CD4-positive, alpha-beta memory T cell (primary cell): ENCODE measurements at places on chromosomes 16 and 17. TPM values are rescaled to one million over a fixed set of nuclear protein-coding genes. Genes with fewer than 3 reads are reported as not detected.

RNF112 gene
- 1.6 TPM for total RNA-seq

- DNase-seq: no peak
Measured at GRCh38 chr17:36117505-36118382, 14.1 kb downstream of the CCL4 start.

DNA sequence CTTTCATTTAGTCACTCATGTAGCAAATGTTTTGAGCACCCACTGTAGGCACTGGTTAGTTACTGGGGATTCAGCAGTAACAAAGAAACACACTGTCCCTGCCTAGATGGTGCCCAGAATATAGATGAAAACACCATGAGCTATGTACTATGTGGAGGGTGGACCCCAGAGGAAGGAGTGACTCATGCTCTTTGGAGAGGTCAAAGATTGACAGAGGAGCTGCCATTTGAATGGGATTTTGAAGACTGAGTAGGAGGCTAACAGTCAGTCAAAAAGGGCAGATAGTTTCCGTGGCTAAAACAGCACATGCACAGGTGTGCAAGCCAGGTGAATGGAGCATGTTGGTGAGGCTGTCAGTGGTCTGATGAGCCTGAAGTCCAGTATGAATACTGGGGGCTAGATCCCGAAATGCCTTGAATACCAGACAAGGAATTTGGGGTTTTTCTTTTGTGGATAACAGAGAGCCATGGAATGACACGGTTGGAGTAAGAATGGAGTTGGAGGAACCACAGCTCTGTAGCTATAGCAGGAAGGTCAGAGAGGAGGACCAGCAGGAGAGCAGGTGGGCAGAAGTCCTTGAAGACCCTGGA lies 6.1 kb downstream of the IL21R start:
- peak; percentile 68 for DNase-seq

- DNase-seq: no peak
Measured at GRCh38 chr16:28495098-28495793, 803 bp downstream of the APOBR start.

- DNase-seq: no peak
Measured at GRCh38 chr17:45906927-45907622, 12.7 kb downstream of the MAPT start.

SMTNL2 gene
- not detected for total RNA-seq

DNA sequence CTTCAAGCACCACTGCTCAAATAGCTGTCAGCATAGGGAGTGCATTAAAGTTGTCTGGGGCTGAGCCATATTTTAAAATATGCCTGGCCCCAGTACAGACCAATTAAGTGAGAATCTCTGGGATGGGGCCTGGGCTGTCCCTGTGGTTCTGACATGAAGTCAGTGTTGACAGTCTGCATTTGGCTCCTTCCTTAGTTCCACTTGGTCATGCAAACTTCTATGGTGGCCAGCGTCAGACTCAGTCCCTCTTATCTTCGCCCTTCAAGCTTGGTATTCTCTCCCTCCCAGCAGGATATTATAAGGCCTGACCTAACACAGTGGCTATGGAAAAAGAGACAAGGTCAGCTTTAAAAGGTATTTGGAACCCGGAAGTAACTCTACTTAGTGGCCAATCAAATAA lies 177.2 kb downstream of the PMP22 start:
- no peak for DNase-seq

COL1A1 gene
- 1.6 TPM for total RNA-seq

DNA sequence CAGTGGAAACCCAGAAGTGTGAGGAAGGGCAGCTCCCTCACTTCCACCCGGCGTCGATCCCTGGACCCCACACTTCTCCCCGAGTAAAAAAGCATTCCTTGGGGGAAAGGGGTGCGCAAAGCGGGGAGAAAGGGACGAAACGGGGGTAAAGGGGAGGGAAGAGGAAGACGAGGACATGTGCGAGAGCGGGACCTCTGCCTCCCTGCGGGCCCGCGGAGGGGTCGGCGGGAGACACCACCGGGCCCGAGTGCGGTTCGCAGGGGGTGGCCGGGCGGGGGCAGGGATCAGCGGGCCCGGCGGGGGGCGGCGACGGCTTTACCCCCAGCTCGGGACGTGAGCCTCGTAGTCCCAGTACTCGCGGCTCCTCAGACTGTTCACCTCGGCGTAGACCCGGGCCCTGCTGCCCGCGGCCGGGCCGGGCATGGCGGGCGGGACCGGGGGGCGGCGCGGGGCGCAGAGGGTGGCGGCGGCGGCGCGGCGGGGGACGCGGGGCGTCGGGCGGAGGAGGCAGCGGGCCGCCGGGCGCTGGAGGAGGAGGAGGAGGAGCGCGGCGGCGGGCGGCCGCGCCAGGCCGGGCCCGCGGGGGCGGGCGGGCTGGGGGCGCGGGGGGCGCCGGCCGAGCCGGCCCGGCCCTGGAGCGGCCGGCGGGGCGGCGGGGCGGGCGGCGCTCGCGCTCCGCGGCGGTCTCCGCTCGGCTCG lies 443 bp downstream of the CSNK2A2 start:
- peak; percentile 15 for DNase-seq

TTYH2 gene
- total RNA-seq: 40.5 TPM

- DNase-seq: no peak
Measured at GRCh38 chr17:51585514-51586104, 325.3 kb downstream of the UTP18 start.

DNA sequence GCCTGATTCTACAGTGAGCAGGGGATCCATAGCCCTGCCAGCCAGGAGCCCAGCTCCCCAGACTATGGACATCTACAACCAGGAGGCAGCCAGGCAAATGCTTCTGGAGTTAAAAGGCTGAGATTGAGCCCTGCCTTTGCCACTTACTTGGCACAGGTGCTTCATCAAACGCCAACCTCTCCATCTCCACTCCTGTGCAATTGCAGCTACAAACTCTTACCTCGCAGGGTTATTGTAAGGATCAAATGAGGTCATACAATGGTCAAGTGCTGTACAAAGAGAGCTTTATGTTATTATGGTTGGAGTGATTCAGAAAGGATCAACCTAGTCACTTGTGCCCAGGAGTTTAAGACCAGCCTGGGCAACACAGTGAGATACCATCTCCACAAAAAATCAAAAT lies 9.8 kb upstream of the MYO18A start:
- no peak for DNase-seq

- DNase-seq: no peak
Measured at GRCh38 chr16:27238591-27238990, 30.0 kb downstream of the NSMCE1 start.

ECI1 gene
- total RNA-seq: 36.6 TPM

PRR29 gene
- total RNA-seq: 1.0 TPM

TVP23C gene
- 26.4 TPM for total RNA-seq
